ENCODE measurements at places on chromosomes 5 and 9.

GRCh38 chr5:84327591-84327990 lies 57.1 kb downstream of the EDIL3 start:
- DNase-seq: no peak

- DNase-seq: no peak
These were observed 75.8 kb downstream of the OXCT1 start for GRCh38 chr5:41794471-41794870.

DNA sequence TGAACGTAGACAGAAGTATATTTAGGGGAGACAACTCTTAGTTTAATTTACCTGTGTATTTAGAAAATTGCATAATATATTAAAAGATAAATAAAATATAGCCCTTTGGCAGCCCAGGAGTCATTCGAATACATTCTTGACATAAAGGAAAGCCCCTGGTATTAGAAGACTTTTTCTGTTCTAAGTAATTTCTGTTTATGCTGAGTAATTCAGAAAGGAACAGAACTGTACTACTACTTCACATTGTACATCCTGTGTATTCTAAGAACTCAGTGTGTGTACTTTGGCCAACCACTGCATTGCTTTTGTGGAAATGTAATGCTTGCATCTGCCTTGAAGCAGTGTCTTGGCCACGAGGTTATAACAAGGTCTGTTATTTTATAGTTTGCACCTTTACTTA lies 136.4 kb downstream of the KDM4C start:
- no peak for DNase-seq

DNA sequence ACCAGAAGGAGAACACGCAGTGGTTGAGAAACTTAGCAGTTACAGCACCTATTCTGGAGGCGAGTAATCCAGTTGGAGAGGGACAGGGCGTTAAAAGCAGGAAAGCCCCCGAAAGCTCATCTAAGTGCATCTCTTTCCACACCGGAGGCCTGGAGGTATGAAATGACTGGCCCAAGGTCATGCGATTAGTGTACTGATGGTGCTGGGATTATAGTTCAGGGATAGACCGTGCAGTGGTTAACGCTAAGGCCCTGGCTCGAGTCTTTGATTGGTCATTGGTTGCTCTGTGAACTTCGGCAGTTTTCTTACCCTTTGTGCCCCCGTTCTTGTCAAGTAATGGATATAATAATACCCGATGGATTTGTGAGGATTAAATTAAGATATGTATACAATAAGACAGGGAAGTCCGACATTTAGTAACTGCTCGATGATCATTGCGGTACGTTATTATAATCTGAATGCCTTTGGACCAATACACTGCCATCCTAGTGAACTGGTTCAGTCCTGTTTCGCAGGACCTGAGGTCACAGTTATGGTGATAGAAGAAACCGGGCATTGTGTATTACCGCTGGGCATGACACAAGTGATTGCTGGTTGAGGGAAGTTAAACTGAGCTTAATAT lies 960 bp downstream of the CANX start:
- peak; percentile 9 for DNase-seq

DNA sequence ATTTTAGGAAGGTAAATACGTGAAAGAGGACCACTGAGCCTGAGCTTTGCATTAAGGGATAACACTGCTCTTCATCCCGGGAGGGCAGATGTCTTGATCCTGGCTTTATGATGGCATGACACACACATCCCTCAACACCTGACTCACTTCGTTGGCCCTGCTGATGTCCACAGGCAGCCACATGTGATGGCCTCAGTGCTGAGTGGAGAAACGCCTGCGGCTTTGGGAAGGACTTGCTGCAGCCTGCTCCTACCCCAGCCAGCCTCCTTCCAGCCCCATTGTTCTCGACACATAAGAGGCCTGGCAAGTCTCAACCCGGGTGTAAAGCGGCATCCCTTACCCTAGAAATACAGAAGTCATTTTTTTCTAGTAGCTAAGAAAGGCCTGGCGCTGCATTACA lies 169.0 kb downstream of the SYK start:
- no peak for DNase-seq

DNA sequence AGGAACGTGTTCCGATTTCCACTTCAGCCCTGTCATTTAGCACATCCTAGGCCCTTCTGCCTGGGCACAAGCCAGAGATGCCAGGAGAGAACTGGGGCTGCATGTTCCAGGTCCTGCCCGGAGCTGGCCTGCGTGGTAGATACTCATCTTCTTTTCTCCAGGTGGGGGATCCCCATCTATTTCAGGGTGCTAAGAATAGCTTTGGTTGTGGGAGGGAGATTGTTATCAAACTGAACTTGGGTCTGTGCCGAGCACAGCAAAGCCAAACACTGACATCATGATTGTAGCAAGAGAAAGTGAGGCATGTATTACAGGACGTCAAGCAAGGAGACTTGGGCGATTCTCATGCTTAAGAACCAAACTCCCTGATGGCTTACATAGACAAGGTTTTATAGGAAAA lies 18.2 kb downstream of the C9orf153 start:
- DNase-seq: no peak

DNA sequence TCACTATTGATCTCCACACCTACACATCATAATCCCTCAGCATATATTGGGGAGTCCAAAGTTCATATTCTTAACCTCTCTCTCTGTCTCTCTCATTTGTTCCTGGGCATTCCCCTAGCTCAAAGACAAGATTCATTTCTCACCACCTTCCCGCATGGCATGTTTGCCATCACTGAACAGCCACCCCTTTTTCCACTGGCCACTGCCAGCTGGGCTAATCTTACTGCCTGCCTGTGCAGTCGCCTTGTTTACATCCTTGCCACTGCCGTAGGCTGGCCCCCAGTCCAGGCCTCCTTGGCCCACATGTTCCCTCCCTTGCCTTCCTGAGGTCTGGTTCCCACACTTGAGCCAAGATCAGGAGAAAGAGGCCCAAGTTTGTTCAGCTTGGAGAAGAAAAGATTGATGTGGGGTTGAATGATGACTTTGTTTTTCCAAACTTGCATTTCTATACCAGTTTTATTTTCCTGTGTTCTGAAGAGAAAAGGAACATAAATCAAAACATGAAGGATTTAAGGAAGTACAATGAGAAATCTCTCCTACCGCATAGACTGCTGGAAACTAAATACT lies 80.2 kb downstream of the PLAC8L1 start:
- no peak for DNase-seq

GRCh38 chr9:135584371-135584770 lies 22.8 kb downstream of the PAEP start:
- no peak for DNase-seq

GRCh38 chr5:149611326-149611725 lies 30.0 kb downstream of the ARHGEF37 start:
- DNase-seq: no peak

DNA sequence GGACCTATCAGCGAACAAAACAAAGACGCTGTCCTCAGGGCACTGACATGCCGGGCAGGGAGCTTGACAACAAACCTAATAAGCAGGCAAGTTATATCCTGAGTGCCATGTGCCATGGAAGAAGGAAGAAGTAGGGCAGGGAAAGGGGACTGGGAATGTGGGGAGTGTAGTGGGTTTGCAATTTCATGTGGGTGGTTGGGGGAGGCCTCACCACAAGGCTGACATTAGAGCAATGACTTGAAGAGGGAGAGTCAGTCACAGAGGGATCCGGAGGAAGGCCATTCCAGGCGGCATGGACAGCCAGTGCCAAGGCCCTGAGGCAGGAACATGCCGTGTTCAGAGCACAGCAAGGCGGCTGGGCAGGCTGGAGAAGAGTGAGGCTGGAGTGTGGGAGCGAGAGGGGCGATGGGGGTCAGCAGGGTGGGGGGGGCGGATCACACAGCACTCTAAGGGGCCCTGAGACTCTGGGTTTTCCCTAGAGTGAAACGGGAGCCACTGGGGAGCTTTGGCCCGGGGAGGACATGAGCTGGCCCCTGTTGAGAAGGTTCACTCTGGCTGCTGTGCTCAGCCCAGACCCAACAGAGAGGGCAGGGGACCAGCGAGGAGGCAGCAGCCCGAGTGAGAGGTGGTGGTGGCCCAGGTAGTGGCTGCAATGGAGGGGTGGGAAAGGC lies 86.3 kb downstream of the STK10 start:
- DNase-seq: no peak

- no peak for DNase-seq
These were observed 8.1 kb downstream of the MTMR12 start for GRCh38 chr5:32304622-32305021.
